ENCODE measurements at places on chromosomes 1 and 21. TPM values are rescaled to one million over a fixed set of nuclear protein-coding genes. Genes with fewer than 3 reads are reported as not detected.
A peak's percentile ranks its signal among the peaks of the same experiment; 100 is the strongest.

DNA sequence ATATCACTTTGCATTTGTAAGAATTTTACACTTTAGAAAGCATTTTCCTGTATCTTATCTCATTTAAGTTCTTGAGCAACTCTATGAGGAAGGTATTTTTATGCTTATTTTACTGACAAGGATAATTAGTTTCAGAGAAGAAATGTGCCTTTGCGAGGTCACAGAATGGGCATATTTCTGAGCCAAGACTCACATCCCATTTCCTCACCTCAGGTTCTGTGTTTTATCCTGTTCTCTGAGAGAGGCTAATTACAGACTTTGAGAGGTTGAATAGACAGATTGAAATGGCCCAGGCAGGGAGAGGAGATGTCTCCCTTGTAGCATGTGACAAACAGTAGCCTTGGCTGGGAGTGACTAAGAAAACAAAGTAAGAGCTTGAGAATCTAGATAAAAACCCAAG is 39.1 kb upstream of the ZC3H11B start:
- no peak overlapping the region for H3K4me3 ChIP-seq
- no peaks in the 10 kb centered on the region for H3K27me3 ChIP-seq
- no peak overlapping the region for H3K27ac ChIP-seq
- H3K4me1 ChIP-seq: no peaks in the 10 kb centered on the region

- no peak overlapping the region for H3K4me3 ChIP-seq
- H3K27me3 ChIP-seq: no peaks in the 10 kb centered on the region
- H3K4me1 ChIP-seq: no peaks in the 10 kb centered on the region
- no peak for DNase-seq
Measured at GRCh38 chr1:185595835-185596667, 138.1 kb upstream of the HMCN1 start.

The PRPF38B gene
- total RNA-seq: 14.2 TPM

GRCh38 chr1:32924881-32925344 is 23.7 kb upstream of the TMEM54 start:
- H3K27me3 ChIP-seq: peaks cover 19% of the 10 kb centered on the region
- peaks cover 6% of the 10 kb centered on the region for H3K4me1 ChIP-seq
- no peaks in the 10 kb centered on the region for H3K36me3 ChIP-seq

The FASLG gene
- total RNA-seq: not detected

GRCh38 chr1:52426371-52426770 is 22.0 kb downstream of the PRPF38A start:
- H3K27ac ChIP-seq: no peak overlapping the region
- H3K36me3 ChIP-seq: peaks cover 98% of the 10 kb centered on the region
- H3K27me3 ChIP-seq: no peaks in the 10 kb centered on the region
- H3K4me1 ChIP-seq: no peaks in the 10 kb centered on the region
- no peak overlapping the region for H3K4me3 ChIP-seq

- no peak for DNase-seq
- no peak overlapping the region for H3K4me3 ChIP-seq
- no peaks in the 10 kb centered on the region for H3K4me1 ChIP-seq
- no peaks in the 10 kb centered on the region for H3K36me3 ChIP-seq
- H3K27me3 ChIP-seq: no peaks in the 10 kb centered on the region
- H3K27ac ChIP-seq: no peak overlapping the region
Measured at GRCh38 chr1:224996266-224996665, 66.8 kb downstream of the DNAH14 start.

- H3K27ac ChIP-seq: no peak overlapping the region
- H3K36me3 ChIP-seq: no peaks in the 10 kb centered on the region
- peak; percentile 74 for DNase-seq
- H3K27me3 ChIP-seq: no peaks in the 10 kb centered on the region
- no peaks in the 10 kb centered on the region for H3K4me1 ChIP-seq
Measured at GRCh38 chr1:31723828-31724359, 20.1 kb upstream of the COL16A1 start.

The SYT11 gene
- total RNA-seq: 1.5 TPM

GRCh38 chr1:113784104-113784779 is 25.0 kb upstream of the PHTF1 start:
- peak overlapping the region; percentile 37 for H3K4me3 ChIP-seq
- DNase-seq: no peak
- H3K4me1 ChIP-seq: peaks cover 88% of the 10 kb centered on the region
- no peaks in the 10 kb centered on the region for H3K36me3 ChIP-seq
- no peaks in the 10 kb centered on the region for H3K27me3 ChIP-seq

GRCh38 chr1:35038723-35039122 is 7.0 kb upstream of the ZMYM6 start:
- H3K4me3 ChIP-seq: no peak overlapping the region
- H3K27ac ChIP-seq: no peak overlapping the region
- H3K4me1 ChIP-seq: no peaks in the 10 kb centered on the region

DNA sequence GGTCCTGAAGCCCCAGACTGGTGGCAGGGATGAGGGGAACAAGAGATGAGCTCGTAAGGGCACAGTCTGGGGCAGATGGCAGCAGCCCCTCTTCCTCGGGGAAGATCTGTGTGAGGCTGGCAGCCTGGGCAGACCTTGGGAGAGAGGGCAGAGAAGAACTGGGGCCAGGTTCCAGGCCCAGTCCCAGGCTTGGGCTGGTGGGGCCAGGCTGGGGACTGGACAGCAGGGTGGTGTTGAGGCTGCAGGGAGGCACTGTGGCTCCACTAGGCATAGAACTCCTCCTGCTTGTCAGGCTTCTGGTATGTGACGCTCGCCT is 35.7 kb downstream of the SDC3 start:
- no peak overlapping the region for H3K4me3 ChIP-seq
- H3K36me3 ChIP-seq: no peaks in the 10 kb centered on the region
- no peaks in the 10 kb centered on the region for H3K27me3 ChIP-seq
- DNase-seq: no peak
- H3K4me1 ChIP-seq: no peaks in the 10 kb centered on the region
- H3K27ac ChIP-seq: no peak overlapping the region

- no peak overlapping the region for H3K4me3 ChIP-seq
- no peak for DNase-seq
- H3K27ac ChIP-seq: no peak overlapping the region
- H3K36me3 ChIP-seq: no peaks in the 10 kb centered on the region
Measured at GRCh38 chr1:64378826-64379225, 91.1 kb upstream of the CACHD1 start.

The NPHS2 gene
- total RNA-seq: not detected

The CD52 gene
- total RNA-seq: 4.2 TPM

The CORT gene
- total RNA-seq: not detected

DNA sequence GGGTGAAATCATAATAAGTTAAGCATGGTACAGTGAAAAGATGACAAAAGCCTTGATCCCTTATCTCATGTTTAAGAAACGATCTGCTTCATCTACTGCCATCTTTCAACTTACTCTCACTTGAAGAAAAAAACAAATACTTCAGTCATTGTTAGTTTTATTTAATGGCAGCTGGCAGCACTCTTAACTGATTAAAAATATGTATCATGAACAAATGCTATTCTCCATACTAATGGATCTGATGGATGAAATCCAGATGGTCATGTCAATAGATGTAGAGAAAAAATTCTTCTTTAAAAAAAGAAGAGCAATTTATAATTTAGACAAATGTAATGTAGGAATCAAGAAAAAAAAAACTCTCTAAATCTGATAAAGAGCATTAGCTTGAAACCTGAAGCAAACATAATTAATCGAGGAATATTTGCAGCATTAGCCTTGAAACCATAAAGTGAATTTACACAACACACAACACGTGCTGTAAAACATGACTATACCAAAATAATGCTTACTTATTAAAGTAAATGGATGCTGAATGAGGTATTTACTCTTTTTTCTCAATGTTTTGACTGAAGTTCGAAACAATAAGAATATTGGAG is 579.0 kb upstream of the ADAMTS5 start:
- no peak for DNase-seq
- H3K27ac ChIP-seq: no peak overlapping the region
- H3K4me3 ChIP-seq: no peak overlapping the region
- H3K27me3 ChIP-seq: no peaks in the 10 kb centered on the region

GRCh38 chr1:207025146-207025880 is 7.2 kb downstream of the C1orf116 start:
- peaks cover 17% of the 10 kb centered on the region for H3K4me1 ChIP-seq
- no peak overlapping the region for H3K4me3 ChIP-seq
- DNase-seq: no peak
- H3K27me3 ChIP-seq: no peaks in the 10 kb centered on the region
- no peak overlapping the region for H3K27ac ChIP-seq

- no peak overlapping the region for H3K4me3 ChIP-seq
- H3K36me3 ChIP-seq: no peaks in the 10 kb centered on the region
- no peaks in the 10 kb centered on the region for H3K27me3 ChIP-seq
- no peak for DNase-seq
- no peak overlapping the region for H3K27ac ChIP-seq
Measured at GRCh38 chr1:71695821-71696220, 586.5 kb downstream of the NEGR1 start.

GRCh38 chr1:79899914-79900313 is 893.4 kb upstream of the ADGRL4 start:
- H3K27me3 ChIP-seq: no peaks in the 10 kb centered on the region
- H3K4me3 ChIP-seq: no peak overlapping the region
- DNase-seq: no peak
- no peaks in the 10 kb centered on the region for H3K36me3 ChIP-seq
- no peak overlapping the region for H3K27ac ChIP-seq

DNA sequence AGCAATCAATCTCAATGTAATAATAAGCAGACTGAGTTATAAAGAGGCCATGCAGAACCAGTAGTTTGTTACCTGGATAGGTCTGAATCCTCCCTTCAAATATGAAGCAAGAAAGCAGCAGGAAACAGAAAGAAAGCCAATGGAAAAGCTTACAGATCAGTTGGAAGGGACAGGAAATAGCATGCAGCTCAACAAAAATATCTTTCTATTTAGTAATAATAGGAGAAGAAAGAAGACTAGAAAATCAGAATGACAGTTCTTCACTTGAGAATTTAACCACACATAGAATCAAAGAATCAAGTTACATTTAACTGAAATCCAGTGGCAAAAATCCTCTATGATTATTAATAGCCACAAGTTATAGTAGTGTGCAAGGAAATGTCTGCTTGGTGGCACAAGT is 194.4 kb downstream of the EIF4G3 start:
- H3K4me1 ChIP-seq: peaks cover 22% of the 10 kb centered on the region
- peaks cover 5% of the 10 kb centered on the region for H3K36me3 ChIP-seq
- H3K27me3 ChIP-seq: no peaks in the 10 kb centered on the region
- no peak for DNase-seq
- no peak overlapping the region for H3K4me3 ChIP-seq

GRCh38 chr1:224378855-224379631 is 22.4 kb downstream of the CNIH4 start:
- peaks cover 29% of the 10 kb centered on the region for H3K4me1 ChIP-seq
- peaks cover 28% of the 10 kb centered on the region for H3K36me3 ChIP-seq
- no peak for DNase-seq
- H3K4me3 ChIP-seq: no peak overlapping the region

The MYOM3 gene
- 332 TPM for total RNA-seq

Measured in psoas muscle (tissue), 8 donors.